ENCODE measurements at places on chromosomes 4 and X.

- peak; percentile 13 for DNase-seq
Measured at GRCh38 chr4:11312389-11312788, 116.3 kb downstream of the HS3ST1 start.

- DNase-seq = no peak
Measured at GRCh38 chr4:115274545-115274944, 161.1 kb upstream of the NDST4 start.

GRCh38 chr4:123921339-123921738 lies 524.7 kb downstream of the SPRY1 start:
- DNase-seq = no peak

- DNase-seq = no peak
Measured at GRCh38 chr4:62023633-62024032, 823.5 kb downstream of the ADGRL3 start.

DNA sequence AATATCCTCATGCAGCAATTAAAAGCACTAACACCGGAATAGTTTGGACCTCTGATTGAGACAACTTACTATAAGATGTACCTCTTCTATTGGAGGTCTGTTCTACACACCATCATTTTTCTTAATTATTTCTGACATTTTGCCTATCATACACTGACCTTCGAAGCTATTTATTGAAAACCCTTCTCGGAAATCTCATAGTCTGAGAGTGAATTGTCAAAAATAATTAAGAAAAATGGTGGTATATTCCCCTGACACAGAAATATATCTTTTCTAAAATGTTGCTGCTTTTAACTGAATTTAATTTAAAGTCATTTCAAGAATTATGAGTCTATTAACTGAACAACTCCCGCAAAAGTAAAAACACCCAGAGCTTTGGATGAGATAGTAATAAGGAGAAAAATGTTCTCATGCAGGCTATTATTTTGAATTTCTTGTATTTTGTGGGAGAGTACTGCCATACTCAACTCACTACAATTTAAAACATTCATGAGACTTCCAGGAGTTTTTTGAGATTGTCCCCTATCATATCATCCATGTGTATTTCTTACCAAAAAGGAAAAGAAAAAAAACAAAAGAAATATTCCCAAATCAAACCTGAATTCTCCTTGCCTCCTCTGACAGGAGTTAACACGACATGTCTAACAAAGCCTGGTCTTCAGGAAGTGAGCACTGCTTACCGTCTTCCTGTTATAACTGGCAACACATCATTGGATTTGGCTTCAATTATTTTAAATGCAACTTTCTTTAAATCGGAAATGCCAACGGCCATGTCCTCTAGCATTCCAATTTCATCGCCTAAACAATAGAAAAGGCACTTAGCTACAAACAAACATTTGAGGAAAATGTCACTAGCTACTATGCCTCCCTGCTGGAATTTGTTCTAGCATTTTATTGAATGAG lies 485.3 kb downstream of the IL15 start:
- no peak for DNase-seq

GRCh38 chr4:80189956-80190677 lies 7.2 kb upstream of the PRDM8 start:
- DNase-seq = no peak

- no peak for DNase-seq
Measured at GRCh38 chr4:118213101-118213500, 139.7 kb downstream of the PRSS12 start.

DNA sequence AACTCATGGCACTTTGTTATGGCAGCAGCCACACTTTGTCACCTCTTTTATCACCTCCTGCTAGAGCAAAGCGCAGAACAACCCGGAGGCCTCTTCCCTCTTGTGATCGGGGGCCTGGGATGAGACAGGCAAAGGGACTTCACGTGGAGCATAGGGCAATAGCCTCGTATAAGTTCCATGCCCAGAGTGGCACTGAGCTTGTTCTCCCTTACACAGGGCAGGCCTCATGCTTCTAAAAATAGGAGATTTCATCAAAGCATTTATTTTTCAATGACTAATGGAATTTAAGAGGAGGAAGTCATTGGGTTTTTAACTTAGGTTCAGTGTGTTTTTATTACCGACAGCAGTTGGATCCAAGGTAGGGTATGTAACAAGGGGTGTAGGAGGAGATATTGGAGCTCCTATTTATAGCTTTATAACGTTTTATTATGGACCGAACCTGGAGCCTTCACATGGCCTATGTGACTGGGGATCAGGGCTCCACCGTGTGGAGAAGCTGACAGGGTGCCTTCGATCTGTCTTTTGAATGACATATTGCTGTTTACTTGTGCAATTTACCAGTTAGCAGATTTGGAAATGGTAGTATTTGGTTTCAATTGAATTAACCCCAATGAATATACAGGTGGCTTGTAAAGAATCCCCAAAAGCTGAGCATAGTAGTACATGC lies 93.8 kb downstream of the SLC2A9 start:
- DNase-seq = no peak

DNA sequence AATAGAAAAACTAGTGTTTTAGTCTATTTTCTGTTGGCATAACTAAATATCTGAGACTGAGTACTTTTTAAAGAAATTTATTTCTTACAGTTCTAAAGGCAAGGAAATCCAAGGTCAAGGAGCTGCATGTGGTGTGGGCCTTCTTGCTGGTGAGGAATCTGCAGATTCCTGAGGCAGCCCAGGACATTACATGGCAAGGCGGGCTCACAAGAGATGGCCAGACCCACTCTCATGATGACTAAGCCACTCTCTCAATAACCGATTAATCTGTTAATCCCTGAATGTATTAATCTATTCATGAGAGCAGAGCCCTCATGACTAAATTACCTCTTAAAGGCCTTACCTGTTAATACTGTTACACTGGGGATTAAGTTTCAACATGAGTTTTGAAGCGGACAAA lies 340.8 kb downstream of the GRXCR1 start:
- no peak for DNase-seq

Data from kidney glomerular epithelial cell (primary cell).